ENCODE measurements at places on chromosomes 6 and 20.
A peak's percentile ranks its signal among the peaks of the same experiment; 100 is the strongest.

DNA sequence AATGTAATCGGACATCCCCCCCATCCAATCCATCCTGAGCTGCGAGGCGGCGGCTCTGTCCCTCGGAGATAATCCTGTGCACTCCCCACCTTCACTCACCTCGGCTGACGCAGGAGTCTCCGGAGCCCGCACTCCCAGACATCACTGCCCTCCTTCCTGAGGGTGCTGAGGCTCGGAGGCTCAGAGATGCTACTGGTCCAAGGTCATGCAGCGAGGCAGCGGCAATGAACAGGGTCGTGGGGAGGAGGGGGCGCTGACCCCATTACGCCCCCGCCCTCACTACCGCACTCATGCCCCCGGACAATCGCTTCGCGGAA, 485 bp downstream of the ADISSP start:
- DNase-seq = no peak

DNA sequence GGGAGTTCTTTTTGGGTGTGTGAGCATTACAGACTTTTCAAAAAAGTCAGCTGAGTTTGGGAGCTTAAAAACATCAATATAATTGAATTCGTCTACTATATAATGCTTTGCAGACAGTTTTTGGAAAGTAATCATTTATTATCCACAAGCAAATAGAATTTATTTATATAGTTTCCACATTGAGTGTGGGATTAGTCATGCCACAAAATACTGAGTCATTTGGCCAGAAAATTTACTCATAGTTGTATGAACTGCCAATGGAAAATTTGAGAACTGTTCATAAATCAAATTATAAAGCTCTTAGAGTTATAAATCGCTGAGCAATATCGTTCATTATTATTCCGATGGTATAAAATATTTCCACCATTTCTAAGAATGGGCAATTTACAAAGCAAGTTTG, 5.0 kb downstream of the BEND6 start:
- DNase-seq = no peak

DNA sequence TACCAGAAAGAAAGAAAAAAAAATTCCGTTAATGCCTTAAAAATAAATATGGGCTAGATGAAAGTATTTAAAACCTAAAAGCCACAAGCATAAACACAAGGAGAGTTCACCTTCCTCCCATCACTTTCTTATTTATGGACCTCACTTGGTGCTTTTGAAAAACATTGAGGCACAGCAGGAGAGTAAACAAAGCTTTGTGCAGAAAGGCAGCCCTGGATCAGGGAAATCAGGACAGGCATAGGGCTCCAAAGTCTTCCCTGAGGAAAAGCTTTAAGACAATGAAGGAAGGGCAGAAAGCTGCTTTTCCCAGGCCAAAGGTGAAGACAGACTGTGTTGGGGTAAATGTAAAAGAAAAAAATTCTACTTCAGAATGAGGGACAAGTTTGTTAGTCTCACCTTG, 207.9 kb downstream of the CLVS2 start:
- no peak for DNase-seq

DNA sequence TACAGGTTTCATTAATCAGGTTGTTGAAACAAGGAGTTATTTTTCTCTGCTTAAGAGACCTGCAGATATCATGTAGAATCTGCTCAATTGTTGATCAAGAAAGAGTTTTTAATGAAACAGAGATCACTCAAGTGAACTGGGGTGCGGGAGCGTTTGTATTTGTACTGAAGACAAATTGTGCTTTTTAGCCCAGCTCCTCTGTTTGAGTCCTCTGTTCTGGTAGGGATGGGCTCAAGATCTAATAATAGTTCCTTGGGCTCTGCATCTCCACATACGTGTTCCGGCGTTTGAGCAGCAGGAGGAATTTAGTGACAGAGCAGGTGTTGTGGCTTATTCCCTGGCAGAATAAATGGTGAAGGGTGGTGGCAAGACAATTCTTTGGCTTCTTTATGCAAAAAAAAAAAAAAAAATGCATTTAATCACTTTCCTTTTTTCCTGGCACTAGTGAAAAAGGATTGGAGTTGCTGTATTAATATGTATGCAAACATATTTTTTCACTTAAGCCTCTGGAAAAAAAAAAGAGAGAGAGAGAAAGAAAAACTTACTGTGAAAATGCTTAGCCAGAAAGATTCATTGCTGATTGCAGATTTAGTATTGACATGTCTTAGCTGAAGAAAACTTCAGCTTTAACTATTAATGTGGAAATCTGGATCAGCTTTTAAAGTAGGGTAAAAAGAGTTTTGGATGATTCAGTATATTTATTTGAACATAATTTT, 4.0 kb downstream of the CITED2 start:
- DNase-seq = no peak

DNA sequence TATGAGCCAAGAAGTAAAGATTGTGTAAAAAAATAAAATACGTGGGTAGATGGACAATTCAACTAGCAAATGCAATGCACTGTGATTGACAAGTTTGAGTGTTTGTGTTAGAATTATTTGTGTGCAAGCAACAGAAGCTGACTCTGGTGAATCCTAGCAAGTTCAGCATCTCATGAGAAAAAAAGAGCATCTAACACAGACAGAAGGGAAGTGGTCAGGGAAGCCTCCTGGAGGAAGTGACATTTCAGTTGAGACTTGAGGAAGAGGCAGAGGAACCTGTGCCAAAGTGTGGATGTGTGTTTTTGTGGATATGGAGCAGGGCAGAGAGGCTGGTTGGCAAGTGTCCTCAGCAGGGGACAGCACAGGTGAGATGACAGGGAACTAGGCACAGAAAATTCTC, 248.7 kb downstream of the ZNF217 start:
- no peak for DNase-seq

DNA sequence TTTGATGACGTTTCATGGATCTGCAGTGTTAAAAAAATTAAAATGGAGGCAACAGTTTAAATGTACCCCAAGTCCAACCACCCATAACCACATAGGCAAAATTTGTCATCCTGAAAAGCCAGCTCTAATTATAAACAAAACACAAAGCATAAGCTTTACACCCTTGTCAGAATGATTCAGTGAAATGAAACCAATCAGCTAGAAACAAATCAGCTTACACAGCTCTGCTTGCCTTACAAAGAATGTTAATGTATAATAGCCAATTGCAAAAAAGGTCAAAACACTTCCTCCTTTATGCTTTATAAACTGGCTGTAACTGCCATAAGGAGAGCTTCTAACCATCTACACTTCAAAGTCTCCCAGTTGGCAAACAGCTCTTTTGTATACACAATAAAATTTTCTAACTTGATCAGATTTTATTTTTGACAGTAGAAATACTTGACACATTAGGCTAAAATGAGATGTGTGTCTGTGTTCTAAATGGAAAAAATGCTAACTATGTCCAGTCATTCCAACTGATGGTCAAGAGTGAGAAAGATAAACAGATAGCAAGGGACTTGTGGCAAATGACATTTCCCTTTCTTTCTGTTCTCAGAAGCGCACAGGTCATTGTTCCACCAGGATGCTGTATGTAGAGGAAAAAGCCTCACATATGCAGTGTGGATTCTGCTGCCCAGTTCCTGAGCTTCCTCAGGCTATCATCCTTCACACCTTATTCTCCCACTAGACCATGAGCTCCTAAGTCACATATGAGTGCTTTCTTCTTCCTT, 344.3 kb upstream of the ID4 start:
- peak; percentile 27 for DNase-seq

DNA sequence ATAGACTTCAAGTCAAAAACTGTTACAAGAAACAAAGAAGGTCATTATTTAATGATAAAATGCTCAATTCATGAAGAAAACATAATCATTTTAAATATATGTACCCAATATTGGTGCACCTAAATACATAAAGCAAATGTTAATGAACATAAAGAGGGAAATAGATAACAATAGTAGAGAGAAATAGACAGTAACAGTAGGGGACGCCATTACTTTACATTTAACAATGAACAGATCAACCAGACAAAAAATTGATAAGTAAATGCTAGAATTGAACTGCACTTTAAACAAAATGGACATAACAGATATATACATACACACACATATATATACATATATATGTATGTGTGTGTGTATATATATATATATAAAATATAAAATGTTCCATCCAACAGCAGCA, 37.4 kb downstream of the IL22RA2 start:
- DNase-seq = no peak

GRCh38 chr20:59789686-59790085, 143.8 kb downstream of the SYCP2 start:
- no peak for DNase-seq

DNA sequence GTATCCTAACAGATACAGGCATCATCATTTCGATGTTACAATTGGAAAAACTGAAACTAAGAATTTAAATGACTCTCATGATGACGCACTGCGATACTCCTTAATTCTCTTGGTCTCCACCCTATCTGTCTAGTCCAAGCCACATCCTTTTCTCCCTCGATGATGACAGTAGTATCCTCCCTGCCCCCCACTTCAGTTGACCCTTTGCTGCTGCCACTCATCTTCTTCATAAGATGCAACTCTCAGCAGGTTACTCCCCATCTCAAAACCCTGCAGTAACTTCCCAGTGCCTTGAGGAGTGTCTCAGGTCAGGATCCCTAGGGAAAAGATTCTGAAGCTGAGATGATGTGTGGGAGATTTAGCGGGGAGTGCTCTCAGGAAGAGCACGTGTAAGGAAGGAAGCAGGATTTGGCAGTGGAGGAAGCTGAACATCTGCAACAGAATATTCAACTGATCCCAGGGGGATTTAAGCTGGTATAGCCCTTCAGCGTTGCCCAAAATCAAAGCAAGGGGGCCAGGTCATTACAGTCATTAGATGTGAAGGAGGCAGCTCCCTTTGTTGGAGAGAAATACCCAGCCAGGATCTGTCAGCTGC, 16.1 kb downstream of the JPH2 start:
- DNase-seq = no peak

DNA sequence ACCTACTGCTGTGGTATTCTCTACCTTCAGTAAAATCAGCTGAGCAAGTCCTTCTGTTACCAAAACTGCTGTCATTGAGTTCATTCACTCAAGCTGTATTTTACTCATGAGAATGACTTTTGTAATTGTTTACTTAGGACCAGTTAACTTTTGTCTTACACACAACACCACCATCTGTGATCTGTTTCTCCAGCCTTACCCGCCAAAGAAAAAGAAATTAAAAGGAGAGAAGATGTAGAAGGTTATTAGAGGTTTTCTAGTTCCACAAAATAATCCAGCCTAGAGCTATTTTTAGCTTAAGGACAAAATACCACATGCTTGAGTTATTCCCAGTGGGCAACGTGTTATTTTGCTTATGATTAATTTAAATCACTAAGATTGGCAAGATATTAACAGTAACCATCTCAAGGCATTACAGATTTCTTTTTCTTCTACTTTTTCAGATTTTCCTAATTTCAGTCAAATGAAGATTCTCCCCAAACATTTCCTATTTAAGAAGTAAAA, 38.2 kb downstream of the FAM8A1 start:
- DNase-seq = no peak

DNA sequence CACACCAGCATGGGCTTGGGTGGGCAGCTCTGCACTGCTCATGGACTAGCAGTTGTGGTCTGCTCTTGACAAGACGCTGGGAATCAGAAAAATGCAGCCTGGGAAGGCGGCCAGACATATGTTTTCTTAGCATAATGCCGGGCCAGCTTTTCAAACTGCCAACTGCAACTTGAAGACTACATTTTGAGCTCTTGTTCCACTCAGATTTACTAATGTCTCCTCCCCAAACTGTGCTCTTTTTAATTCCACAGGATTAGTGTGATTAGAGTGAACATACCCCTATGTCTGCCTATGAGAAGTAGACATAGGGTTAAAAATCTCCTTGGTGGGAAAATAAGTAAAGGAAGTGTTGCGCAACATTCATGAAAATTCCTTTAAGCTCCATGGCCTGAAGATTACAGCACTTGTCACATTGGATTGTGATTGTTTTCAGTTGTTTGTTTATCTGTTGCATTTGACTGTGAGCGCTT, 5.3 kb upstream of the FNDC1 start:
- no peak for DNase-seq

DNA sequence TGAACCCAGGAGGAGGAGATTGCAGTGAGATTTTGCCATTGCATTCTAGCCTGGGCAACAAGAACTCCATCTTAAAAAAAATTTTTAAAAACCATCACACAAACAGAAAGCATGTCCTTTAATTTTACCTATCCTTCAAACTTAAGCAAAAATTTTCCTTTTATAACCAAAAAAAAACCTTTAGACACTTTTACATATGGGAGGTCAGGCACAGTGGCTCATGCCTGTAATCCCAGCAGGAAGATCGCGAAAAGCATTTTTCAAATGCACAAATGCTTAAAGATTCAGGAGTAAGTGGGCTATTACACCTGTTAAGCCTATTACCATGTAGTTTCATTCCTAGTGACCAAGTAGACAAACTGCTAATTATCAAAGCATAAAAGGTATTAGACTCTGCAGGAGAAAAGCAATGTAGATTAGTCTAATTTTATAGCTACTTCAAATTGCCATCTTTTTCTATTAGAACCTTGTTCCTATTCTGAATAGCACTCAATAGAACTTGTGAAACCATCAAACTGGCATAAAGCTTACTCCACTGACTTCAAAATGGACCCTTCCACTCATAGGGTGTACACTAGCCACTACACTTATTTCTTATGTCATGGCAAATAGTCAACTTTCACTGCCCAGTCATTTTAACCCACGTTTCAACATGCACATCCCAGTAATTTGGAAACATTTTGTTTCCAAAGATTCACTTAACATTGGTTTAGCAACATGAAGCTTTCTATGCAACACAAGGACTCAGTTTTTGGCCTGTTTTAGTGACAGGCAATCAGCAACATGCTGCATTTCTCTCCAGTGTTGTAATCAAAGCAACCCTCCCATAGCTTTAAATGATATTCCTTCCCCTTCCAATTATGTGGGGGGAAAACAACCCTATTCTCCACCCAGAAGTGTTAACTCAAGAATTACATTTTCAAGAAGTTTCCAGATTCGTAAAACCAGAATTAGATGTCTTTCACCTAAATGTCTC, 4.0 kb downstream of the EEF1A1 start:
- DNase-seq = no peak

GRCh38 chr6:68013780-68014515, 621.1 kb upstream of the ADGRB3 start:
- no peak for DNase-seq

- DNase-seq = no peak
Observed at GRCh38 chr6:156917213-156917612, 140.0 kb downstream of the ARID1B start.

GRCh38 chr6:46985943-46986342, 56.2 kb downstream of the ADGRF1 start:
- no peak for DNase-seq

- no peak for DNase-seq
Observed at GRCh38 chr6:39566456-39566855, 158.8 kb downstream of the KIF6 start.

DNA sequence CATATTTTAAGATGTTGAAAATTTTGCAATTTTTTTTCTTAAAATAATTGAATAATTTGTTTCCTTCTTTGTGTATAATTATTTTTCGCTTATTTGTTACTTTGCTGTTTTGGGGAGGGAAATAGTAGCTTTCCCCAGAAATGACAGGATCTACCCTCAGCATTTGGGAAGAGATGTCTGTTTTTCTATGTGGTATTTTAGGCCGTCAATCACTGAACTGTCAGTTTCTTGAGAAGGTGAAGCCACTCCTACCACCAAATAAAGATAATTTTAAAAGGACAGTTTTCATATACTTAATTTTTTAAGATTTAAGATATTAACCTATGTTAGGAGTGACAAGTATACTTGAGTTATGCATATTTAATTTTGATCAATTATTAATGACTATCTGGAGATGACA, 31.5 kb downstream of the TSBP1 start:
- no peak for DNase-seq
